ENCODE measurements at places on chromosomes 12 and 14.

- DNase-seq, result no peak
Observed at GRCh38 chr14:89029961-89030694, 205.7 kb downstream of the TTC8 start.

- peak; percentile 13 for DNase-seq
Observed at GRCh38 chr14:103028161-103028767, 29.1 kb downstream of the CDC42BPB start.

GRCh38 chr12:87952850-87953249 is 76.4 kb downstream of the C12orf50 start:
- no peak for DNase-seq

DNA sequence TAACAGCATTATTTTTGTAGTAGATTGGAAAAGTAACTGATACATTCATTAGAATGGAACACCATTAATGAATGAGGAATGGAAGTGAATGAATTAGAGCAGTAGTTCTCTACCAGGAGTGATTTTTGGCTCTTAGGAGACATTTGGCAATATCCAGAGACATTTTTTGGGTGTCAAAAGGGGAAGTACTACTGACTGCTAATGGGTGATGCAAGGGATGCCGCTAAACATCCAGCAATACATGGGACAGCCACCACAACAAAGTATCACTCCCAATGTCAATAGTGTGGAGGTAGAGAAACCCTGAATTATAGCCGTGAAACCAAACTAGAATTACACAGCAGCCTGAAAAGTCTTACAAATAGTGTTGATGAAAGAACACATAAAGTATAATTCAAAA is 1.5 kb downstream of the CHURC1 start:
- no peak for DNase-seq

- peak; percentile 62 for DNase-seq
Observed at GRCh38 chr14:103393676-103394626, 8.7 kb downstream of the MARK3 start.

- DNase-seq, result no peak
Observed at GRCh38 chr14:92093320-92093719, 13.1 kb downstream of the ATXN3 start.

DNA sequence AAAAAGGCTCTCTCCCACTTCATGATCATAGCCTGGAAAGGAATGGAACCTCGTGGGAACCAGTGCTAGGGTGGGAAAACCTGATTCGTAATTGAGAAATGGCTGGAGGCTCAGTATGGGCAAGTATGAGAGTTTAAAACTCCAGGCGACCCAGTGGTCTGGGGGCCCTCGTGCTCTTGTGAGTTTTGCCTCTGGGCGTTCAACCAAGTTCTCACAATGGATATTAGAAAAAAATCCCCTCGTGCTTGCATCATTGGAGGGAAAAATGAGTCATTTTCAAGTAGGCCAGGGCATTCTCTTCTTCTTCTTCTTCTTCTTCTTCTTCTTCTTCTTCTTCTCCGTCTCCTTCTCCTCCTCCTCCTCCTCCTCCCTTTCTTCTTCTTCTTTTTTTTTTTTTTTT is 39.0 kb downstream of the GPR68 start:
- no peak for DNase-seq

DNA sequence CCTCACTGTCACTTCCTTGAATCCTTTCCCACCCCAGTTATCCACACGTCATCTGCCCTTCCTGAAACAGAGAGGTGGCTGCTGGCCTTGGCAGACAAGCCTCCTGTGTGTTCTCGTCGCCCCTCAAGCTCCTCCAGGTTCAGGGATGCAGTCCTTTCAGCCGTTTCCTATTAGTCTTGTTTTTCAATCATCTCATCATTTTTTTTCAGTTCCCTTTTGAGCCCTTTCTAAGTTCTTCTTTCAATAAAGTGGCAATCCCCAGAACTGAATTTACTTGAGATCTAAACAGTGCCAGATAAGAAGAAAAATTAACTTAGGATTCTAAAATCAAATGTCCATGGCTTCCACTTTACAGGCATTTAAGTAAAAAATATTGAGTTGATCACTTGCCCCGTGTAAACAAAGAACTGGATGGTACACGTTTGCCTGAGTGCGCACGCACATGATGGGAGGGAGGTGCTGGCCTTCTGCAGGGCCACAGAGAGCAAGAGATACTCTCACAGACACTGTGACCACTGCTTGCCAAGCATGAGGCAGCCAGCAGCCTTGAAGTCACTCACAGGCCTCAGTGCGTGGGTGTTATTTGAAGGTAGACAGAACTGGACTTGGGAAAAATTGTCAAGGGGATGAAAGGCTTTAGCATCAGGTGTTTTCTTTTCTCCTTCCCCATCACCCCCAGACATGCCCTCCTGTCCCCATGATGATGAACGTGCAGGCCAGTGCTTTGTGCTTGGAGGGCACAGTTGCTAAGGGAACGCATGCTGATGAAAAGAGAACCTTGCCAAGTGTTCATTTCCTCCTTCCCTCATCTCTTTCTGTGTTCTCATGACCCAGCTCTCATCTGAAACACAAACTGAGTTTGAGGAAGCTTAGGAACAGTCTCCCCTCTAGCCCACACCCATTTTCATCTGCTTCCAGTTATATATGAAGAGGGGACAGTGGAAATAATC is 408.3 kb downstream of the EGLN3 start:
- DNase-seq, result no peak

GRCh38 chr14:87411370-87411769 is 581.6 kb downstream of the GALC start:
- DNase-seq, result no peak

- DNase-seq, result no peak
Observed at GRCh38 chr14:98325761-98326160, 946.2 kb downstream of the BCL11B start.

GRCh38 chr12:13233830-13234641 is 37.5 kb downstream of the EMP1 start:
- peak; percentile 69 for DNase-seq
